Ascending aorta (tissue), 2 donors: ENCODE measurements at places on chromosomes 2 and 18. TPM values are rescaled to one million over a fixed set of nuclear protein-coding genes. Genes with fewer than 3 reads are reported as not detected.
A peak's percentile ranks its signal among the peaks of the same experiment; 100 is the strongest.

DNA sequence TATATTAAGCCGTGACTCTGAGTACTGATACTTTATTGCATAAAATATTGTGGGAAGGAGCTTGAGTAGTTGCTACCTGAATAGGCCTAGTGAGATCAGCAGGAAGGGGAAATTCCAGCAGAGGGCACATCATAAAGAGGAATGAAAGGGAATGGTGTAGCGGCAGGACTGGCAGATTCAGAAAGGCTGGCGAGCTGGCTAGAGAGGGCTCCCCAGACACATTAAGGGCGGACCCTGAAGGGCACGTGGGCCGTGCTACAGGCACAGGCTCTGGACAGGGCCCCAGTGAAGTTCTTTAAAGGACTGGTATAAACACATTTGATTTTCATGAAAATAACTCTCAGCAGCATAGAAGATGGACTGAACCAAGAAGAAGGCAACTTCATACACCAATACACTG lies 43.0 kb downstream of the PTPN2 start:
- H3K4me1 ChIP-seq: peaks cover 4% of the 10 kb centered on the region
- H3K4me3 ChIP-seq: no peak overlapping the region
- no peaks in the 10 kb centered on the region for H3K27me3 ChIP-seq
- DNase-seq: no peak
- no peak overlapping the region for H3K27ac ChIP-seq

DNA sequence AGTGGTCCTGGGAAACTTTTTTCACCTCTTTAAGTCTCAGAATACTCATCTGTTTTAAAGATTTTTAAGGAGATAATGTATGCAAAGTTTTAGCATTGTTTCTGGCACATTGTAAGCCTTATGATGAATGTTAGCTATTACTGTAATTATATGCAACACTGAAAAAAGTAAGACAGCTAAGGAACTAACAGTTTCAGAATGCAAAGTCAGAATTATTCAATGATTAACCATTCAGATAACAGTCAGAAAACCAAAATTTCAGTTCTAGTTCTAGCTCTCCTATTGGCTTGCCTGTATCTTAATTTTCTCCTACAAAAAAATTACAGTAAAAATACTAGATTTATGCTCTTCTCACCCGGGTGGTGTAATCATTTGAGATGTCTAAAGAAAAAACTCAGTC lies 101.1 kb downstream of the SLC4A10 start:
- H3K36me3 ChIP-seq: no peaks in the 10 kb centered on the region
- no peak overlapping the region for H3K4me3 ChIP-seq
- no peak overlapping the region for H3K27ac ChIP-seq
- no peaks in the 10 kb centered on the region for H3K27me3 ChIP-seq

Gene INO80B
- total RNA-seq: 79.4 TPM

Gene MYCN
- total RNA-seq: not detected

DNA sequence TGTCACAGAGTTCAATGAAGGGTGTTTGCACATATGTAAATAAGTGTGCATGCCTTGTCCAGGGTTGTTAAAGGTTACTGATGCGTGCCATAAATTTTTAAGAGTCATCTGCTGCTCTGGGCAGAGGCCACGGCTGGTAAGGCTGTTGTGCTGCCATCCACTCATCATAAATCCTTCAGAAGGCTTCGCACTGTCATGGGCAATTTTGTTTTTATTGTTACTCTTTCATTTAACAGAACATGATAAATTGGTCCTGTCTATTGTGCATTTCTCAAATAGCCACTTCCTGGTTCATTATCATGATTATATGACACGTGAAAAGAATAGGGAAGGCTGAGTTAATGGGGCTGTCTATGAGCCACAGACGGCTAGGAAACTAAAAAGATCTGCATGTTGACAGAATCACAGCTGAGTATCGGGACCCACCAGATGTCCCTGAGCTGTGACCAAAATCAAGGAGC lies 634.3 kb upstream of the SOX11 start:
- no peak overlapping the region for H3K27ac ChIP-seq
- no peaks in the 10 kb centered on the region for H3K27me3 ChIP-seq
- no peaks in the 10 kb centered on the region for H3K36me3 ChIP-seq
- no peaks in the 10 kb centered on the region for H3K4me1 ChIP-seq
- H3K4me3 ChIP-seq: no peak overlapping the region

DNA sequence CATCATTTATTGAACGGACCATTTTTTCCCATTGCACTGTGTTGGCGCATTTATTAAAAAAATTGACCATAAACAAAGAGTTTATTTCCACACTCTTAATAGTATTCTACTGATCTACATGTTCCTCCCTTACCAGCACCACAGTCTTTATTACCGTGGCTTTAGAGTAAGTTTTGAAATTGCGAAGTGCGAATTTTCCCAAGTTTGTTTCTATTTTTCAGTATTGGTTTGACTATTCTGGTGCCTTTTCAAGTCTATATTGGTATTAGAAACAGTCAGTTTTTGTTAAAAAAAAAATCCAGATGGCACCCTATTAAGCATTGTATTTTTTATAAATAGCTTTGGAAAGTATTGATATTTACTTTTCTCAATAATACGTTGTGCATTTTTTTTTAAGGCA lies 795.1 kb upstream of the HS6ST1 start:
- no peak for DNase-seq
- H3K4me1 ChIP-seq: peaks cover 4% of the 10 kb centered on the region
- H3K4me3 ChIP-seq: no peak overlapping the region

Gene RRM2
- total RNA-seq: not detected

Gene VAPA
- total RNA-seq: 109 TPM

DNA sequence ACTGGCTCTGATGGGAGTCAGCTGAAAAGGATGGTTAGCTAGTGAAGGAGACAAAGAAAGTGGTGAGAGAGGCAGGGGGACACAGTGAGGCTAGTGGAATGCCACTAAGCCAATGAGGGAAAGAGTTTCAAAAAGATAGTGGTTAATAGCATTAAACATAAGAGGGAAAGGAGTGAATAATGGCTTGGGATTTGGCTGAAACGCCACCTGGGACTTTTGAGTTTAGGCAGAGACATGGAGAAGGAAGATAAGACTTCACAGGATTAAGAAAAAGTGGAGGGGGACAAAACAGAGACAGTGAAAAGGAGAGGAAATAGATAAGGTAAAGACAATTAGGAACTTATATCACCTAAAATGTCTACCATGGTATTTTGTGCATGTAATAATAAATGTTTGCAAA lies 6.9 kb downstream of the CD28 start:
- no peak overlapping the region for H3K27ac ChIP-seq
- H3K27me3 ChIP-seq: no peaks in the 10 kb centered on the region
- H3K4me3 ChIP-seq: no peak overlapping the region
- no peaks in the 10 kb centered on the region for H3K36me3 ChIP-seq

GRCh38 chr2:6971502-6971901 lies 54.3 kb downstream of the RNF144A start:
- H3K4me3 ChIP-seq: no peak overlapping the region
- H3K36me3 ChIP-seq: peaks cover 4% of the 10 kb centered on the region

DNA sequence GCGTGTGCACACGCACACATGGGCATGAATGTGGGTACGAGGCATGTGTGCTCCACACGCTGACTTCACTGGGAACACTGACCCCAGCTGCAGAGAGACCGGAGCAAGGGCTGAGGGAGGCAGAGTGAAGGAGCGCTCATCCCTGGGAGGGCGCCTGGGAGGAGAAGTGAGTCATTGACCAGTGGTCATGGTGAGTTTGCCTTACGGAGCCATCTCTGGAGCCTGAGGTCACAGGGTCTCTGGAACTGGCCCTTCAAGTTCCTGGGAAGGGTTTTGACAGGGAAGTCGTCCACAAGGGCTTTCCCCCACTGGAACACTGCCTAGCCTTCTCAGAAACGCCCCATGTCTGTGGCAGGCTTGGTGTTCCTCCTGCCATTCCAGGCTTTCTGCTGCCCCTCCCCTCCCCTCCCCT lies 14.3 kb upstream of the TMEM185B start:
- H3K27ac ChIP-seq: no peak overlapping the region
- H3K4me1 ChIP-seq: peaks cover 11% of the 10 kb centered on the region
- no peaks in the 10 kb centered on the region for H3K36me3 ChIP-seq
- H3K4me3 ChIP-seq: no peak overlapping the region
- H3K27me3 ChIP-seq: no peaks in the 10 kb centered on the region
- DNase-seq: peak; percentile 60

DNA sequence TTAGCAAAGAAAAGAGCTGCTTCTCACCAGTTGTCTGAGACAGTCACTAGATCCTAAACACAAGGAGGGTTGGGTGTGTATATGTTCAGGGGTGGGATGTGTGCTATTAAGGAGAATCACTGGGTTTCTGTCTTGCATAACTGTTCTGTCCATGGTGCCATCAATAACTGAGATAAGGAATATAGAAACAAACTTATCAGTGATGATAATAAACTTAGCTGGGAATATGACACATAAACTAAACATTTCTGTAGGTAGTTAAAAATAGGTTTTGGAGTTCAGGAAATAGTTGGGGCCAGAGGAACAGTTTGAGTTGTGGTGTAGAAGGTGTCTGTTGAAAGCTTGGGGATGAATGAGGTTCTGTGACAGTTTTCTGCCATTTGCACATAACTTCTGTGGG lies 17.4 kb downstream of the NAPG start:
- H3K4me3 ChIP-seq: no peak overlapping the region
- no peaks in the 10 kb centered on the region for H3K27me3 ChIP-seq
- H3K27ac ChIP-seq: peak overlapping the region; percentile 58
- H3K4me1 ChIP-seq: no peaks in the 10 kb centered on the region
- peaks cover 52% of the 10 kb centered on the region for H3K36me3 ChIP-seq
